ENCODE measurements at places on chromosomes 5 and 9.

- DNase-seq, result no peak
These were observed 28.8 kb downstream of the SPOCK1 start for GRCh38 chr5:137470111-137470920.

GRCh38 chr5:104800440-104801048 lies 1238.0 kb upstream of the NUDT12 start:
- DNase-seq, result no peak

DNA sequence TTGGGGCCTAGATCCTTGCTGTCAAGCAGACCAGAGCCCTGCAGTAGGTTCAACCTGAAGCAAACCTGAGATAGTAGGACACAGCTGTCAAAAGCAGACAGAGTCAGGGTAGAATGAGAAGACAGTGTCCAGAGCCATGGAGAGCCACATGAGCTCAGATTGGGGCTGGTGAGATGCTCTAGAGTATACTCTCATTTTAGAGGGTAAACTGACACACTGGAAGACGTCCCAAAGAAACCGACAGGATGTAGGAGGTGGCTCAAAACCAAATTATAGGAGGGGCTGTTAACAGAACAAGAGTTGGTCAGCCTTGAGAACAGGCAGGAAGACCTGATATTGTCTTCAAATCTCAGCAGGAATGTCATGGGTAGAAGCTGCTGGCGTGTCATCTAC lies 11.5 kb downstream of the CCDC69 start:
- DNase-seq, result no peak

DNA sequence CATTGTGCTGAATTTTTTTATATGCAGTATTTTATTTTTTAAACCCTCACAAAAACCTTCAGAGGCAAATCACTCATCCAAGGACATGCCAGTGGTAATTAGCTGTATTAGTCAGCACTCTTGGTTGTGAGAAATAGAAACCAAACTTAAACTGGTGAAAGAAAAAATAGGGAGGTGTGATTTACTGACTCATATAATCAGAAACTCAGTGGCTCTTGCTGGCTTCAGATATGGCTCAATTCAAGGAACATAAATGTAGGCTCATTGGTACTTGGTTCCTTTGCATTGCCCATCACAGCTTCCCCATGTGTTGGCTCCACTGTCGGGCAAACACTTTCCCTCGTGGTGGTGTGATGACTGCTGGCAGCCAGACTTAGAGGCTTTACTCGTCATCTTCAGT lies 497.2 kb downstream of the MAT2B start:
- DNase-seq, result no peak

DNA sequence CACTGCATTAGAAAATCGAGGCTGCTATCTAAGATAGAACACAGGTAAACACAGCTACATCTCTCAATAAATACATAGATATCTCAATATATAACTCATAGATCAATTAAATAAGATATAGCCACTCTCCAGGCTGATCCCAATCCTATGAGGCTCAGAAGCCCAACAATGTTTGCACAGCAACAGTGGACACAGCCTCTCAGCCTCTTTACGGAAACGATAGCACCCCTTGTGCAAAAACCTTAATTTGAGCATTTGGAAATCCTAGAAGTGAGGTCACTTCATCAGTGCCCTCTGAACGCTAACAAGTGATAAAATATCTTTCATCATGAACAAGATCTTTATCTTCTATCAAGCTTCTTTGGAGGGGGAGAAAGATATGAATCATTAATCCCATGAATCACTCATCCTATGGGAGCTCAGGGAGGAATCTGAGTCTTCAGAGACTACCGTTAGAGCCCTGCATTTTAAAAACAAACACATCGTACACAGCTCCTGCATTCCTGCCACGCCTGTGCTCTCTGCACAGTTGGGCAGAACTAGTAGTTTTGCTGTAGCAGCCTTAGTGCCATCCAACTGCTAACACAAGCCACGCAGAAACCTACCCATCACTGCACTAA lies 71.4 kb downstream of the MED27 start:
- DNase-seq, result no peak

DNA sequence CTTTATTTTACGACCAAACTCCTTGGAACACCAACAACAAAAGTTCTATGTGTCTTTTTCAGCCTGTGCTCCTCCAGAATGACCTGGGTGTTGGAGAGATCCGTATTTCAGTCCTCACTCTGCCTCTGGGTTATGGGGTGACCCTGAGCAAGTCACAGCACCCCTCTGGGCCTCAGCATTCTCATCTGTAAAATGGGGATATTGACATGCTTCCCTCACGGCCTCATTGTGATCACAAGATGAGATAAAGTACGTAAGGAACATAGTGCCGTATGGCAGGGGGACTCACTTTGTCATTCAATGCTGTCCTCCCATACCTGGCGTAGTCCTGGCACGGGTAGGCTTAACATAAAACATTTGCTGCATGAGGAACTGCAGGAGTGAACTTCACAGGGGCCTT lies 123.0 kb upstream of the HAND1 start:
- DNase-seq, result no peak

Data from GM18507 (cell line).